Heart left ventricle (tissue), 16 donors: ENCODE measurements at places on chromosomes 12 and 14. TPM values are rescaled to one million over a fixed set of nuclear protein-coding genes. Genes with fewer than 3 reads are reported as not detected.

DNA sequence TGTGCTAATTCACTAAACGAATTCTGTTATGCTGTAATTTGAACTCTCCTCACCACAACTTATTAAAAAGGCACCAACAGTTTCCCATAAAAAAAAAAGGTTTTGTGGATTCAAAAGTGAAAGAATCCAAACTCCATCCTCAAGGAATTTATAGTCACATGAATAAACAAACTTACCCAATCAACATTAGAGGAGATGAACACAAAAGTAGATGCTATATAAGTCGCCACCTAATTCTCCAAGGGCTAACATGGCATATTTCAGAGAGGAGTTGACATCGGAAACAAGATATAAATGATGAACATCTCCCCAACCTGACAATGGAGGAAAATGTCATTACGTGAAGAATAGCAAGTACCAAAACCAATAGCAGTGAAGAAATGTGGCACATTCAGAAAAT lies 265.5 kb upstream of the PRKD1 start:
- no peak for DNase-seq

GRCh38 chr14:68477461-68478085 lies 315.3 kb downstream of the ZFP36L1 start:
- no peak for DNase-seq

DNA sequence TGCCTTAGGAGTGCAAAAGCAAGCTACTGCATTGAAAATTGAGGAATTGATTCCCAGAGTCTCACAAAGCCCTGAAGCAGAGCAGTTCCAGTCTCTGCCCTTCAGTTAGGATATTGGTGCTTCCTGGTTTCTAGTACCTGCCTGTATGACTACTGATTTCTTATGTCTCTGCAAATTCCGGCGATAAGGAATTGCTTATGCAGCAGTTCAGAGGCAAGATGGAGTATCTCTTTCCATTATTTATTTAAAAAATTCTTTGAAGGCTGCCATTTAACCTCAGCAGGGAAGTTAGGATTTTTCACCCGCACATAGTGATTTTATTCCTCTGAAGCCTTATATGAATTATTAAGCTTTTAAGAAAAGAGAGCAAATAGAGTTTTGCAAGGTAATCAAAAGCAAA lies 184.9 kb upstream of the SSTR1 start:
- no peak for DNase-seq

- peak; percentile 51 for DNase-seq
Observed at GRCh38 chr14:93742761-93743160, 45.5 kb downstream of the PRIMA1 start.

DNA sequence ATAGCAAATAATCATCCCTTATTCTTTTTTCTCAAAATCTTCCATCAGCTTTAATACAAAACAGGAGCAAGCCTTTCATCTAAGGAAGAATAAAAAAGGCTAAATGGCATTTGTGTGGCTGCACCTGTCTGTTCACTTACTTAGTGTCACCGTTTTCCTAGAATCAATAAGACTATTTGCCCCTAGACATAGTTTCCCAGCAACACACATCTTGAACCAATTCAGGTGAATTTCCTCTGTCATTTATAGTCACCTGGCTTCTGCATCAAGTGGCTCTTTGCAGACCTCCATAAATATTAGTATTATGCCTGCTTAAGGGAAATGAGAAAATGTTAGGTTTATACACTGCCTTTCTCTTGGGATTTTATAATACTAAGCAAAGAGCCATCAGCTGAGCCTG lies 17.4 kb upstream of the GCH1 start:
- DNase-seq = no peak

DNA sequence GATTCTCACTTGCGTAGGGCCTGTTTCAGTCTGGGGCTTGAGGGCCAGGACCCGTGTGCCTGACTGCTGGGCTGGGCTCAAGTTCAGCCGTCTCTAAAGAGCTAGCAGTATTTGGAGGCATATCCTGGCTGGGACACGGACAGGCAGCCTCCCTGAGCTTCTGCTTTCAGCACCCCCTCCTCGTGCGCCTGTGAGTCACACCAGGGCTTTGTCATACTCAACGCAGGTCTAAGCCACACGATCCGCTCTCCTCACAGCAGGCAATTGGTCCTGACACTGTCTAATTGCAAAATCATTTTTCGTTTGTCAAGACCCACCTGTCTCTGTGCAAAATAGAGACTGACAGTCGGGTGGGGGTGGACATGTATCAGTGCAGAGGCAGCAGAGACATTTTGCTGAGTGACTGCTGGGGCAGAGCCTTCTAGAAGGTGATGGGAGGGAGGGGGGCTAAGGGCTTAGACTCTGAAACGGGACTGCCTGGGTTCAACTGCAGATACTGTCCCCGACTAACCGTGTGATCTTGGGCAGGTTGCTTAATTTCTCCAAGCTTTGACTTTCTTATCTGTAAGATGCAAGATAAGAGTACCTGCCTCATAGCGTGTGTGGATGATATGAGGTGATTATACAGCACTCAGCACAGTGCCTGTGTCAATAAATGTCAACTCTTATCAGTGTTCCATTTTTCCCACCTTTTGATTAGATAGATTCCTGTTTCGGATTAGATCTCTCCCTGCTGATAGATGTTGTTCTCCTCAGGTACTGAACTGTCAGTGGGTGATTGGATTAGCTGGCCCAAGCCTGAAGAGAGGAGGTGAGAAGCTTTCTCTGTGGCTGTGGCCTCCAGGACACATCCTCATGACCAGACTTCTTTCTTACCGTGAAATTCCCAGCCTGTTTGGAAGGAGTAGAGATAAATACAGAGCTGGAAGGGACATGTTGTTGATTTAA lies 53.1 kb downstream of the KCNA1 start:
- no peak for DNase-seq

GRCh38 chr12:50251619-50252252 lies 31.6 kb downstream of the LIMA1 start:
- no peak for DNase-seq

DNA sequence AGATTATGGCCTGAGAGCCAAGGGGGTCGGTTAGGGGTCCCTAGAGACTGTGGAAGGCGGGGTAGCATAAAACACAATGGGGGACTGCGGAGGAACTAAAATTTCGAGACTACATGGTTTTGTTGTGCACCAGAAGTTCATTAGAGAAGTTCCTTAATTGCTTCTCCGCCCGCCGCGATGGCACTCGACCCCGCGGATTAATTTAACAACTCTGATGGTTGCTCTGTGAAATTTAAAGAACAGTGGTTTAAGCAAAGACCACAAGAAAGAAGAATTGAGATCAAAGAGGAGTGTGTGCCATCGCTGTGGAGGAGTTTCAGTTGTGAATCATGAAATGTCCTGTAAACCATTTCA lies 1.4 kb upstream of the CCDC88C start:
- DNase-seq = no peak

- DNase-seq = peak; percentile 36
Observed at GRCh38 chr14:41604721-41605531, 1.8 kb upstream of the LRFN5 start.

Gene ACOT6
- total RNA-seq = not detected

Gene ADAMTS20
- not detected for total RNA-seq

Gene P2RX2
- total RNA-seq = not detected

Gene BCL7A
- total RNA-seq = 21.1 TPM

Gene PCK2
- total RNA-seq = 2.1 TPM

Gene MYF5
- not detected for total RNA-seq
